Dorsolateral prefrontal cortex (tissue), 122 donors: ENCODE measurements at places on chromosomes 2 and 18. TPM values are rescaled to one million over a fixed set of nuclear protein-coding genes. Genes with fewer than 3 reads are reported as not detected.

The POTEJ gene
- not detected for total RNA-seq

The DOCK10 gene
- total RNA-seq, result 57.4 TPM

The ARHGEF4 gene
- total RNA-seq, result 228 TPM

The ANKRD30B gene
- 4.1 TPM for total RNA-seq

The STPG4 gene
- 0.49 TPM for total RNA-seq

The IMP4 gene
- total RNA-seq, result 75.5 TPM

The APCDD1 gene
- total RNA-seq, result 64.2 TPM

The MRPS5 gene
- 81.5 TPM for total RNA-seq

The LRRC30 gene
- not detected for total RNA-seq

The CRYGC gene
- total RNA-seq, result not detected

The RAD51AP2 gene
- 1.3 TPM for total RNA-seq

The PLGLB2 gene
- 4.2 TPM for total RNA-seq

The SIX2 gene
- total RNA-seq, result 0.44 TPM

The KCTD1 gene
- 104 TPM for total RNA-seq

The CHPF gene
- total RNA-seq, result 45.1 TPM

The CCDC148 gene
- total RNA-seq, result 8.0 TPM

The MYL12A gene
- total RNA-seq, result 42.6 TPM
